ENCODE measurements at places on chromosomes 7 and 10.

GRCh38 chr10:64091897-64092296 is 570.7 kb downstream of the REEP3 start:
- no peak for DNase-seq

GRCh38 chr7:98217623-98218582 is 6.7 kb downstream of the BHLHA15 start:
- no peak for DNase-seq

GRCh38 chr7:131424219-131424822 is 96.6 kb downstream of the MKLN1 start:
- no peak for DNase-seq

GRCh38 chr10:65358565-65358964 is 1567.3 kb upstream of the LRRTM3 start:
- no peak for DNase-seq

DNA sequence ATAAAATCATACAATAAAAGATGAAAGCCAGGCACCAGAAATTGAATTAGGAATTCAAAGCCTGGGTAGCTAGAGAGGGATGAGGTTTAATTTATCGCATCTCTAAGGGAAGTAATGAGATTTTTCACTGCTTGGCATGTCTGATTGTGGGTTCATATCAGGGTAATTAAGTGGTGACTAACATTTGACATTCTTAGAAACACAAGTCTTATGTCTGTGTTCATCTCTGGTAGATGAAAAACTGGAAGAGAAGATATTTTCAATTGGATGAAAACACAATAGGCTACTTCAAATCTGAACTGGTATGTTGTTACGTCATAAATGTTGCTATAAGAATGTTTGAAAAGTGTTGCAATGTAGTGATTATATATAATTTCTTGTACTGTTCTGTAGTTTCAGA is 36.8 kb upstream of the ARMS2 start:
- DNase-seq = no peak

GRCh38 chr7:128931190-128931798 is 6.4 kb upstream of the IRF5 start:
- DNase-seq = no peak

- no peak for DNase-seq
Measured at GRCh38 chr10:28800144-28800543, 122.8 kb downstream of the BAMBI start.

DNA sequence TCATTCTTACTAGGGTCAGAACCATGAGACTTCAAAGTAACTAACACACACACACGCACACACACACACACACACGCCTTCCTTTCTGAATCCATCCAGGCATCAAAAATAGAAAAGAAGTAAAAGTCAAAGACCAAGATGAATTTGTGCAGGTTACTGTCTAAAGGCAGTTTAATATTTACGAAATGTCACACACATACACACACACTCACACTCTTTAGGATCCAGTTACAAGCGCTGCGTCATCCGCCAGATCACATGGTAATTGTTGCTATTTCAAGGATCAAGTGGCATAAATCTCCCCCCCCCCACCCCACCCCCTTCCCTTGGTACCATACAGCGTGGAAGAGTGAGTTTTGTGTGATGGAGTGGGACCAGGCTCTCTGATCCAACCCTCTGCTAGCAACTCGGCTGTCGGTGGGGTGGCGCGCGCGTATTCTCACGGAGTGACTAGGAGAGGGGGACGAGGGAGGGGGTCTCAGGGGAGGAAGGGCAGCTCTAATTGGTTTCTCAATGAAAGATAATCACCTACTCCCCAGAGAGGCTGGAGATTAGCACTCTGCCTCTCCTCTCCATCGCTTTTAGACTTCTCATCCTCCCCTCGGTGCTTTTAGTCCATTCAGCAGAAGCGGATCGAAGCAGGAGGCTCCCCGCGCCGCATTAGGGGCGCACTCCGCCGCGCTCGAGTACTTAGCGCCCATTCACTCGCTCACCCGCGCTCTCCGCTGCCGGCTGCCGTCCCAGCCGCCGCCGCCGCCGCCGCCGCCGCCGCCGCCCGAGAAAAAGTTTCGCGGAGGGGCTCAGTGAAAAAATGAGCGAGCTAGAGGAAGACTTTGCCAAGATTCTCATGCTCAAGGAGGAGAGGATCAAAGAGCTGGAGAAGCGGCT is 83.5 kb upstream of the PRKG1 start:
- no peak for DNase-seq

GRCh38 chr7:15626041-15626440 is 60.4 kb downstream of the MEOX2 start:
- no peak for DNase-seq

DNA sequence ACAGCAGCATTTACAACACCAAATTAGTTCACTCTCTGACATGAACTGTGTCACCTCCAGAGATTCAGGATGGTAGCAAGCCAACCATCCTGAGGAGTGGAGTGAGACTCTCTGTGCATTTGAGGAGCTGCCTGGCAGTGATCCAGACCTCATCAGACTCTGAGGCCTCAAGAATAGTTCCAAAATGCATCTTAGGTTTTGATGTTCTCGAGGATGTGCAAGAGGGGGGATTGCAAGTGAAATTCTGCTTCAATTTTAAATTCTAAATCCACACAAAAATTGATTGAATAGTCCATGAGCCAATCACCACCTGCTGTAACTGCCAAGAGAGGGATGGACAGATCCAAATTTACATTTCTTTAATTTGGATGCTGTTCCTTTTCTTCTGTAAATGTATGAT is 49.7 kb downstream of the SLK start:
- DNase-seq = no peak

DNA sequence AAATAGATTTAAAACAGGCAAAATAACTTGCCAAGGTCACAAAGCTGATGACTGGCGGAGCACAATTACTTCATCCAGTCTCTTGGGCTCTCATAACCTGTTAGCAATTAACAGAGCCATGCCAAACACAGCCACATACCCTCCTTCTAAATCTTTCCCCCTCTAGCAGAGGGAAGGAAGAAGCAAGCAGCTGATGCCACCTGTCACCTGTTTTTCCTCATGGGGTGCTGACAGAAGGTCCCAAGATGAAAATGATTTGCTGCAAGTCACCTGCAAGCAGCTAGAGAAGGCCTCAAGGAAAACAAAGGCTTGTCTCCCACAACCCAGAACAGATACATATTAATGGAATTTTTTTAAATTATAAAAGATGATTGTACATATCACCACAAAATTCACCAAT is 117.8 kb downstream of the GFRA1 start:
- no peak for DNase-seq

DNA sequence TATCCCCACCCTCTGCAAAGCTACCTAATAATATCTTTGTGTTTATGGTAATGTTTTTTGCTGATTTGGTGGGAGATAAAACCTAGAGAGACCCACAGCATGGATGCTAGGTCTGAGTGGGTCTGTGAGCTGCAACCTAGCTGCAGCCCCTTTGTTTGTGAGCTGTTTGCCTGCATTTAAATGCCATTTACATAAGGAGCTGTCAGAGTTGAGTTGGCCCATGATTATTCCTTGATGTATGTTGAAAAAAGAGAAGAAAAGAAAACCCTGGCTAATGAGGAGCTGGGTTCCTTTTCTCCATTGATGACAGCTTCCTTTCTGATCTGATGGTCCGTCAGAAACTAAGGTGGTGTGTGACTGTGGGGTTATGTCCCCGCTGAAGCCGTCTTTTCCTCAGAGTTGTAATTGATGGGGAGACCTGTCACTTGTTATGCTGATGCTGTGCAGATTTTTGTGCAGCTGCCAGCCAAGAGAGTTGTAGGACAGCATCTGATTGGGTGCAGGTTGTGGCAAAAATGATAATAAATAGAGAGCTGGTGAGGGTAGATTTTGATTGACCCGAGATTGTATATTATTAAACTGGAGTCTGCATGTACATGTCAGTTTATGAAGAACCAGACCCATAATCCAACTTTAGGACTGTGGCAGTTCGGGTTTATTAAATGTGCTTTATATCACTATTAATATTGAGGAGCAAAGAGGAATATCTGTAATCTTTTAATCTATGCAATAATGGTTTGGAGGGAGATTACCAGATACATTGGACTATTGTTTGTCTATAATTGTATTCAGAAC is 219.8 kb downstream of the AUTS2 start:
- DNase-seq = no peak

- DNase-seq = no peak
Measured at GRCh38 chr7:38283809-38284208, 10.4 kb upstream of the TARP start.

Data from stimulated activated CD4-positive, alpha-beta T cell treated with anti-CD3 and anti-CD28 coated beads, TNF-alpha, amount 100 ng/mL, for 4 hours (primary cell).